ENCODE measurements at places on chromosomes 16 and 17. TPM values are rescaled to one million over a fixed set of nuclear protein-coding genes. Genes with fewer than 3 reads are reported as not detected.

KRTAP4-1 gene
- total RNA-seq = not detected

- no peak for DNase-seq
Observed at GRCh38 chr16:66585481-66586239, 6.4 kb downstream of the CMTM2 start.

CCDC154 gene
- total RNA-seq = 0.16 TPM

FOXJ1 gene
- 4.5 TPM for total RNA-seq
